ENCODE measurements at places on chromosomes 6 and 20.

GRCh38 chr20:14477125-14477524 lies 139.7 kb upstream of the FLRT3 start:
- no peak for DNase-seq

GRCh38 chr6:39279539-39279938 lies 34.7 kb downstream of the KCNK17 start:
- no peak for DNase-seq

- no peak for DNase-seq
Observed at GRCh38 chr6:145099713-145100112, 635.6 kb downstream of the EPM2A start.

DNA sequence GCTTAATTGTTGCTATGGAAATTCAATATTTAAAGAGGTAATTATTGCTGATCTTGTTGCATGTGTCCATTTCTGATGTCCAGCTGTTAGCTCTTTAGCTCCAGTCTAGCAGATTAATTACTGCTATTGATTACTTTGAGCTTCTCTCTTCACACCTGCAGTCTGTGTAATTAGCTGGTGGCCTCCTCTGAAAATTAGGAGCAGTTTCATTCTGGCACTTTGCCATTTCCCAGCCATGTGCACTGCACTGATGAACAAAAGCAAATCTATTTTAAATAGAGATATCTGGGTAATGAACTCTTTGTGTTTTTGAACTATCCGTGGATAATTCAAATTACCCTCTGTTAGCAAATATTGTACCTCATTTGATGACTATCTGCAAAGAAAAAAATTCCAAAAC lies 275.9 kb downstream of the RNF144B start:
- no peak for DNase-seq

DNA sequence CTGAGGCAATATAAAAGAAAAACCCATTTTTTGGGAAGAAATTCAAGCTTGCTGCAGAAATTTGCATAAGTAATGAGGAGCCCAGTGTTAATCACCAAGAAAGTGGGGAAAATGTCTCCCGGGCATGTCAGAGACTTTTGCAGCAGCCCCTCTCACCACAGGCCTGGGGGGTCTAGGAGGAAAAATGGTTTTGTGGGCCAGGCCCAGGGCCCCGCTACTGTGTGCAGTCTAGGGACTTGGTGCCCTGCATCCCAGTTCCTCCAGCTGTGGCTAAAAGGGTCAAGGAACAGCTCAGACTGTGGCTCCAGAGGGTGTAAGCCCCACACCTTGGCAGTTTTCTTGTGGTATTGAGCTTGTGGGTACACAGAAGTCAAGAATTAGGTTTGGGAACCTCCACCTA lies 209.7 kb downstream of the HDGFL1 start:
- no peak for DNase-seq

- no peak for DNase-seq
Observed at GRCh38 chr20:48521121-48521520, 306.7 kb downstream of the PREX1 start.

DNA sequence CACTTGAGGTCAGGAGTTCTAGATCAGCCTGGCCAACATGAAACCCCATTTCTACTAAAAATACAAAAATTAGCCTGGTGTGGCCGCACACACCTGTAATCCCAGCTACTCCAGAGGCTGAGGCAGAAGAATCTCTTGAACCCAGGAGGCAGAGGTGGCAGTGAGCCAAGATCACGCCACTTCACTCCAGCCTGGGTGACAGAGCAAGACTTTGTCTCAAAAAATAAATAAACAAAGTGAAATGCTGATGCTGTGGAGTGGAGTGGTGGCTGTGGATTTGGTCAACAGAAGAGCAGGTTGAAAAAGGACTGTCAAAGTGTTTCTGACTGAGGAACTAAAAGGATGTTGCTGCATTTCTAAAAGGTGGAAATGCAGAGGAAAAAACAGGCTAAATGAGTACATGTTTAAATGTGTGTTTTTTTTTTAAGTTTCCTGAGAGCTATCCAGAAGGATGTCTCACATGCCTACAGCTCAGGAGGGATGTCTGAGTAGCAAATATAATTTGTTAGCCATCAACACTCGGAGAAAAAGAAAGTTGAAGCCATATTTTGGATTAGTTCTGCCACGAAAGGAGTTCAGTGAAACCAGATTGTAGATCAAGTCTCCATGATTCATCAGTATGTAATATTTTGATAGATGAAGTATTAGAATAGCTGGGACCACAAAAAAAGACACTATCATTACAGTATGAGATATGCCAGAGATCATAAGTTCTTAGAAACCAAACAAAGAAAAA lies 621.1 kb upstream of the ADGRB3 start:
- no peak for DNase-seq

GRCh38 chr6:17032988-17033634 lies 68.7 kb upstream of the STMND1 start:
- DNase-seq = no peak
